ENCODE measurements at places on chromosomes 12 and 14. TPM values are rescaled to one million over a fixed set of nuclear protein-coding genes. Genes with fewer than 3 reads are reported as not detected.

PROX2 gene
- total RNA-seq = not detected

- DNase-seq = no peak
- no peaks in the 10 kb centered on the region for H3K36me3 ChIP-seq
- no peak overlapping the region for H3K27ac ChIP-seq
- no peak overlapping the region for H3K4me3 ChIP-seq
- H3K27me3 ChIP-seq = no peaks in the 10 kb centered on the region
- H3K4me1 ChIP-seq = no peaks in the 10 kb centered on the region
Measured at GRCh38 chr12:132461526-132461925, 28.4 kb upstream of the FBRSL1 start.

NRL gene
- 1.8 TPM for total RNA-seq

GRCh38 chr14:104437703-104438102 lies 141.9 kb upstream of the C14orf180 start:
- DNase-seq = no peak
- no peaks in the 10 kb centered on the region for H3K27me3 ChIP-seq
- H3K4me1 ChIP-seq = peaks cover 19% of the 10 kb centered on the region
- H3K4me3 ChIP-seq = no peak overlapping the region
- no peak overlapping the region for H3K27ac ChIP-seq

PRR4 gene
- 2.1 TPM for total RNA-seq

NRXN3 gene
- 102 TPM for total RNA-seq

SLC8A3 gene
- 0.83 TPM for total RNA-seq

DNA sequence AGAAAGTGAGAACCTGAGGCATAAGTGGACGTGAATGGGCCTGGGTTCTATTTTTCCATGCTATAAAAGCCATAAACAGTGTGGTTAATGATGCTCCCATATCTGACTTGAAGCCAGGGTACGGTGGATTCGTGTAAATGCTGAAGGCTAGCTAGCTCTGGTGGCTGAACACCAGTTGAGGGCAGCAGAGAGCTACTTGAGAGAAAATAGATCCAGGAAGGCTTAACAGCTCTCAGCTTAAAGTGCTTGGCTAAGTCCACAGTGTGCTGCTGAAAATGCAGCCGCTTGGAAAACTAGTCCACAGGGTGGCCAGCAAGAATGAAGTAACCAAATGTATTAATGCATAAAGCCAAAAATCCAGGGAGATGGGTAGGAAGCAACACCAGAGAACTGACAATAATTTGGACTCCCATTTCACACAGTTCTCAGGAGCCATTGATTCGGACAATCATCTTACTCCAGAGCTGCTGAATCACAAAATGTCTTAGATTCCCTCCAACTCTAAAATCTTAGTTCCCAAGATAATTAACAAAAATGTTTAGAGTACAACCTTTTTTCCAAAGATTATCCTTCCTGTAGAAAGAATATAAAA lies 15.0 kb upstream of the FOXG1 start:
- no peaks in the 10 kb centered on the region for H3K36me3 ChIP-seq
- H3K4me3 ChIP-seq = no peak overlapping the region
- no peak for DNase-seq
- H3K4me1 ChIP-seq = peaks cover 11% of the 10 kb centered on the region
- H3K27ac ChIP-seq = no peak overlapping the region

CNTN1 gene
- total RNA-seq = 44.2 TPM

DNA sequence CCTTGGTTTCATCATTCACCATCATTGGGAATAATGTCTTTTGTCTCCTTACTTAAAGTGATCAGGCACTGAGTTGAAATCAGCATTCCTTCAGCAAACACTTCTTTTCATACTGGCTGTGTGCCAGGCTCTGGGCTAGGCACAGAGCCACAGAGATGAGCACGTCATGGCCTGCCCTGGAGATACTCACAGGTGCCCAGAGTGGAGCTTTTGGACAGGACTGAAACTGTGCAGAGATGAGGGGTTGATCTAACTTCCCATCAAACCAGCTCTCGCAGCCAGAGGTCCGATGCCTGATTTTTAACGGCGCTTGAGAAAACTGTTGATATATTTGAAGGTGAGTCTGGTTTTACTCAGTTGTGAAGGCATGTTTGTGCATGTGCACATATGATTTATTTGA lies 43.1 kb downstream of the CACNA1C start:
- H3K27me3 ChIP-seq = no peaks in the 10 kb centered on the region
- H3K27ac ChIP-seq = peak overlapping the region; percentile 86
- no peak for DNase-seq

DNA sequence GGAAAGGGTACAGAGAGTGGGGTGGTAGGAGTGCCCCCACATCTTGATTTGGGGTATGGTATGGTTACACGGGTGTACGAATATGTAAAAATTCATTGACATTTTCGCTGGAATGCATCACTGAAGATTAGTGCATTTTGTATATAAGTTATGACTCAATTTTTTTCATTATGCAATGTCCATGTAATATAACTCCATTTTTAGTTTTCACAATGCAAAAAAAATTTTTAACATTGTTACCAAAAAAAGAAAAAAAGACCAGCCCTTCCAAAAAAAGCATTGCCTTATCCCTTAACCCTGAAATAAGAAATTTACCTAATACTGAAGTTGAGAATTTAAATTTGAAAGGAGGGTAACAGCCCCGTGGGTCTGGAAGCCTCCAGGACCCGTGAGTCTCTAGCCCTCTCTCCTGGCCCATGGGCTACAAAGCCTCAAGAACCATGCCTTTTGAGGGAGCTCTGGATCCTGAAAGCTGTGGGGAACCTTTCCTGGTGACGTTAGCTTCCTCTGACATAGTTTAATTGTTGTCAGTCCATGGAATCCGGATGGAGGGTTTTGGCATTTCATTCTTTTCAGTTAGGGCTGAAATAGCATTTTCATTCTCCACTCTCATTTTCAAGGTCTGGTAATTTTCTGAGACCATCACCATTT lies 55.6 kb upstream of the ACTN1 start:
- no peaks in the 10 kb centered on the region for H3K27me3 ChIP-seq
- H3K36me3 ChIP-seq = no peaks in the 10 kb centered on the region
- no peak overlapping the region for H3K27ac ChIP-seq
- DNase-seq = no peak
- peaks cover 18% of the 10 kb centered on the region for H3K4me1 ChIP-seq
- H3K4me3 ChIP-seq = no peak overlapping the region

DNA sequence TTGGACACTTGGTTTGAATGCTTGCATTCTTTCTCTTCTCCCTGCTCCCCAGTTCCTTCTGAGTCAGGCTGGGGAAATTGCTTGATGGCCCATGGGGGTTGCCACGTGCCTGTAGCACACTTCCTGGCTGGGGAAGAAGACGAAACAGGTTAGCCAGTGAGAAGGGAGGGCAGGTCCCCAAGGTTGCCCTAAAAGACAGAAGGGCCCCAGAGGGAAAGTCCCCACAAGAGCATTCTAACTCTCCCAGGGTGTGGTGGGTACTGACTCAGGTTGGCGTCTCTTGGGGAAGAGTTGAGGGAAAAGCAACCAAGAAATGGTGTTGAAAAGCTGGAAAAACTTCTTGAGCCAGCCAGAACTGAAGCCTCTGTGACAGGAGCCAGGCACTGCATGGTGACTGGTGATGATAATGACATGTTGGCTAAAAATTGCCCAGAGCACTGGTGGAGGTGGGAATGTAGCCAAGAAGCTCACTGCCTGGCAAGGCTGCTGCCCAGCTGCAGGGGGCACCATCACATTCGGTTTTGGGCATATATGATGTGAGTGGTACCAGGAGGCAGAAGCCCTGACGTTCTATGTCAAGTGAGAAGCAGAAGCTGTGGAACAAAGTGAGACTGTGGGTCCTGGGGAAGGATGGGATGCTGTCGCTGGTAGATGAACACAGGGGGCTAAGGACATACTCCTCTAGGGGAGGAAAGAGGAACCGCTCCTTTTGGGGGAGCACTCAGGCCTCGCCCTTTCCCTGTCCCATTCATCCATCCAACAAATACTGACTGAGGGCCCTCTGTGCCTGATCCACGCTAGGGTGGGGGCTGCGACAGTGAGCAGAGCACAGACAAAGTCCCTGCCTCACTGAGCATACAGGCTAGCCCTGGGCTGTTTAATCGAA lies 8.1 kb upstream of the RABGGTA start:
- H3K36me3 ChIP-seq = no peaks in the 10 kb centered on the region
- H3K4me3 ChIP-seq = no peak overlapping the region
- no peaks in the 10 kb centered on the region for H3K4me1 ChIP-seq
- H3K27ac ChIP-seq = no peak overlapping the region
- H3K27me3 ChIP-seq = no peaks in the 10 kb centered on the region
- no peak for DNase-seq

- no peaks in the 10 kb centered on the region for H3K27me3 ChIP-seq
- no peak for DNase-seq
- no peaks in the 10 kb centered on the region for H3K4me1 ChIP-seq
- no peak overlapping the region for H3K4me3 ChIP-seq
- no peaks in the 10 kb centered on the region for H3K36me3 ChIP-seq
Measured at GRCh38 chr12:97182769-97183168, 275.7 kb downstream of the NEDD1 start.

- no peak overlapping the region for H3K4me3 ChIP-seq
- H3K36me3 ChIP-seq = peaks cover 3% of the 10 kb centered on the region
- no peaks in the 10 kb centered on the region for H3K4me1 ChIP-seq
- H3K27ac ChIP-seq = no peak overlapping the region
Measured at GRCh38 chr12:118220702-118221101, 84.8 kb downstream of the PEBP1 start.

GPR84 gene
- total RNA-seq = not detected

- no peaks in the 10 kb centered on the region for H3K36me3 ChIP-seq
- H3K27ac ChIP-seq = peak overlapping the region; percentile 99
- H3K4me1 ChIP-seq = peaks cover 30% of the 10 kb centered on the region
- no peaks in the 10 kb centered on the region for H3K27me3 ChIP-seq
- peak overlapping the region; percentile 71 for H3K4me3 ChIP-seq
Measured at GRCh38 chr14:90382491-90383125, 14.2 kb upstream of the CALM1 start.

DNA sequence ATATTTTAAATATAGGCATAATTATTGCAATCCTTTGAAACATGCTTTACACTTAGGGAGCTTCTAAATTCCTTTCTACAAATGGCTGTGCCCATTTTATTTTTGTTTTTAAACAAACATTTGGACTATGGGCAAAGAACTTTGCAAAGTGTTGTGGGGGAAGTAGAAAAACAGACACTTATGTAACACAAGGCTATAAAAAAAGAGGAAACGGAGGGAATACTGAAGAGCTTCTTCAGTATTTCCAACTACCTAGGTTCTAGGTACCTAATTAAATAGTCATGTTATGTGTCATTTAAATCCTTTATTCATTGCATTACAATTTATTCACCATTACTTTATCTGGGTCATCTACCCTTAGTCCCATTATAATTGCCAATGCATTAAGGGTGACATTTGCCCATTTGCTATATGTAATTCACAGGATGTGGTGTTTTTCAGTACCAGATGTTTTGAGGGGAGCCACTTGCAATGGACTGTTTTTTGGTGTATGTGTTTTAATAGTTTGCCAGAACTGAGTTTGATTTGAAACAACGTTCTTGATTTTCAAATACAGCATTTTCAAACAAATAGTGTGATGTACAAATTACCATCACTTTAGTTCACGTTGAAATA lies 1.5 kb upstream of the MSRB3 start:
- H3K4me3 ChIP-seq = no peak overlapping the region
- H3K27ac ChIP-seq = no peak overlapping the region
- no peaks in the 10 kb centered on the region for H3K27me3 ChIP-seq
- no peaks in the 10 kb centered on the region for H3K36me3 ChIP-seq
- H3K4me1 ChIP-seq = peaks cover 32% of the 10 kb centered on the region

GRCh38 chr14:77709412-77709811 lies 1.5 kb downstream of the SLIRP start:
- no peak for DNase-seq
- peaks cover 29% of the 10 kb centered on the region for H3K4me1 ChIP-seq
- no peak overlapping the region for H3K27ac ChIP-seq
- peaks cover 30% of the 10 kb centered on the region for H3K36me3 ChIP-seq
- no peaks in the 10 kb centered on the region for H3K27me3 ChIP-seq

DNA sequence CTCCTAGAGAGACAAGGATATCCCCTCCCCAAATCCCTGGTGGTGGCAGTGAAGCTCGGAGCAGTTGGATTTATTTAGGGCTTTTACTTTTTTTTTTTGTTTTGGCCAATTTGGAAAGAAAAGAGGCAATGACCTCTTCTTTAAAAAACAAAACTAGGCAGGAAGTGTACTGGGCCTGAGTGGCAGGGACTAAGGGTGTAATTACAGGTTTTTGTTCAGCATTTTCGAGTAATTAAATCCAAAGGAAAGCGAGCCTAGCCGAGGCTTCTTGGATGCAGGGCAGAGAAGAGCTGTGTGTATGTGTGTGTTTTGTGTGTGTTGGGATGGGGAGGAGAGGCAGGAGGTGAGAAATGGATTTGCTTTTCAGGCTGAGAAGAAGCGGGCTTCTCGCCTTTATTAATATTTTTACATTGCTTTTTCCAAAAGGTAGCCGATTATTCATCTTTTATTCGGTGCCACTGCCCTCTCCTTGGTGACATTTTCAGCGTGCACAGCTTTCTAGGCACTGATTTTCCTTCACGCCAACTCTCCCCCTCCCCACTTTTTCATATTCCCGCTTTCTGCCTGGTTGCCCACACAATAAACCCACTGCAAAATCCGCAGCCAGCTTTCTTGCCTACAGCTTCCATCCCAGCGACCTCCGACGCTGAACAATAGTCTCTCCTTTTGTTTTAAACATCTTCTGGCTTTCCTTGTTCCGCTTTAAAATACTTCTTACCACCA lies 8.9 kb upstream of the IRF2BPL start:
- H3K4me1 ChIP-seq = peaks cover 71% of the 10 kb centered on the region
- no peaks in the 10 kb centered on the region for H3K36me3 ChIP-seq
- no peak overlapping the region for H3K4me3 ChIP-seq
- no peak for DNase-seq
- peak overlapping the region; percentile 98 for H3K27ac ChIP-seq

- no peak for DNase-seq
- no peaks in the 10 kb centered on the region for H3K27me3 ChIP-seq
- no peaks in the 10 kb centered on the region for H3K36me3 ChIP-seq
- no peak overlapping the region for H3K27ac ChIP-seq
Measured at GRCh38 chr14:33486332-33486890, 464.5 kb downstream of the EGLN3 start.

- DNase-seq = no peak
- no peak overlapping the region for H3K27ac ChIP-seq
- no peak overlapping the region for H3K4me3 ChIP-seq
- no peaks in the 10 kb centered on the region for H3K36me3 ChIP-seq
- no peaks in the 10 kb centered on the region for H3K4me1 ChIP-seq
Measured at GRCh38 chr14:100748944-100749343, 22.3 kb downstream of the DLK1 start.

- H3K4me1 ChIP-seq = peaks cover under 1% of the 10 kb centered on the region
- H3K36me3 ChIP-seq = no peaks in the 10 kb centered on the region
- no peak overlapping the region for H3K4me3 ChIP-seq
- H3K27me3 ChIP-seq = no peaks in the 10 kb centered on the region
- no peak for DNase-seq
Measured at GRCh38 chr12:102970780-102971179, 13.3 kb downstream of the ASCL1 start.

GRCh38 chr12:71441836-71442566 lies 2.4 kb downstream of the LGR5 start:
- H3K27me3 ChIP-seq = peaks cover 12% of the 10 kb centered on the region
- H3K27ac ChIP-seq = no peak overlapping the region
- peaks cover 18% of the 10 kb centered on the region for H3K4me1 ChIP-seq
- H3K36me3 ChIP-seq = no peaks in the 10 kb centered on the region
- DNase-seq = no peak

Data from esophagus muscularis mucosa (tissue), 4 donors.